ENCODE measurements at places on chromosomes 3 and 15.

DNA sequence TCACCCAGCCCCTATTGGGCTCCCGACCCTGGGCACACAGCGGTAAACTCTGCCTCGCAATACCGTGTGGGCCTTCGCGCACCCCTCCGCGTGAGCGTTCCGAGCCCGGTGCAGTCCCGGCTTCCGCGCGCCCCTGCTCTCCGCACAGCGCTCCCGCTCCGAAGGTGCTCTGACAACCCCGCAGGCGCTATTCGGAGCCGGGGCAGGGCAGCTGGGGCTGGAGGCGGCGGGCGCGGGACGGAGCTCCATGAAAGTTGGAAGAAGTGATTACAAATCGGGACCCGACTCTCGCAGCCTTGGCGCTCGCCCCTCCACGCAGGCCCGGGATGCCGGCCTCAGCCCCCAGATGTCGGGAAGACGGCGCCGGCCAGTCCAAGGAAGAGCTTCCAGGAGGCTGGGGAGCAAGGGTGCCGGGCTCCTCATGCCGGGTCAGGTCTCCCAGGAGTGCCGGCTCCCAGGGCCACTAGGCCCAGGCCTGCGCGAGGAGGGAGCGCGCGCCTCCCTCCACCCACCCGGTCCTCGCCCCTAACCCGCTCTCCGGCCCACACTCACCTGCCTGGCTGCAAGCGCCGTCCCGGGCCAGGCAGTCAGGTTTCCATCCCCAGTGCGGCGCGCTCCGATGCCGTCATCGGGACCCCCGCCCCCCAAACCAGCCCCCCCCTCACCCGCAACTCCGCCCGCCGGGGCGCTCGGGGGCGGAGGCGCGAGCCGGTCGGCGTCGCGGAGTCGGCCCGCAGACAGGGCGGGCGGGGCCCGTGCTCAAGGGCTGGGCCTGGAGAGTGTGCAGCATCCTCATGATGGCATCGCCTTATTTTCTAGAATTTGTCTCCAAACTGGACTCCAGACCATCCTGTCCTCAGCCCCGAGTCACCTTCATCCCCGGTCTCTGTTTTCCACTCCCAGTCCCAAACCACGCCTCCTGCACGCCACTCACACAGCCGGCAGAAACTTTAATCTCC lies at the start of gene KIF7:
Gene KIF7 (minus strand): TSS at position 621 of the 959 bp plus-strand sequence. CDS start 2,537 bp downstream, outside the sequence.
- DNase-seq: no peak

- no peak for DNase-seq
Observed at GRCh38 chr3:116444115-116444747, 1.1 kb downstream of the LSAMP start.

- no peak for DNase-seq
Observed at GRCh38 chr15:63301088-63301487, 23.7 kb downstream of the APH1B start.

GRCh38 chr3:59839810-59840515 lies 790.1 kb upstream of the CFAP20DC start:
- no peak for DNase-seq

- no peak for DNase-seq
Observed at GRCh38 chr3:153096731-153097131, 65.3 kb upstream of the RAP2B start.

Measured in activated gamma-delta T cell treated with anti-CD3 and anti-CD28 coated beads, Interleukin-2, amount 50 U/mL, for 16 hours (primary cell).